ENCODE measurements at places on chromosomes 3 and 15.

GRCh38 chr3:156509189-156510174 lies 45.4 kb downstream of the SSR3 start:
- DNase-seq: no peak

DNA sequence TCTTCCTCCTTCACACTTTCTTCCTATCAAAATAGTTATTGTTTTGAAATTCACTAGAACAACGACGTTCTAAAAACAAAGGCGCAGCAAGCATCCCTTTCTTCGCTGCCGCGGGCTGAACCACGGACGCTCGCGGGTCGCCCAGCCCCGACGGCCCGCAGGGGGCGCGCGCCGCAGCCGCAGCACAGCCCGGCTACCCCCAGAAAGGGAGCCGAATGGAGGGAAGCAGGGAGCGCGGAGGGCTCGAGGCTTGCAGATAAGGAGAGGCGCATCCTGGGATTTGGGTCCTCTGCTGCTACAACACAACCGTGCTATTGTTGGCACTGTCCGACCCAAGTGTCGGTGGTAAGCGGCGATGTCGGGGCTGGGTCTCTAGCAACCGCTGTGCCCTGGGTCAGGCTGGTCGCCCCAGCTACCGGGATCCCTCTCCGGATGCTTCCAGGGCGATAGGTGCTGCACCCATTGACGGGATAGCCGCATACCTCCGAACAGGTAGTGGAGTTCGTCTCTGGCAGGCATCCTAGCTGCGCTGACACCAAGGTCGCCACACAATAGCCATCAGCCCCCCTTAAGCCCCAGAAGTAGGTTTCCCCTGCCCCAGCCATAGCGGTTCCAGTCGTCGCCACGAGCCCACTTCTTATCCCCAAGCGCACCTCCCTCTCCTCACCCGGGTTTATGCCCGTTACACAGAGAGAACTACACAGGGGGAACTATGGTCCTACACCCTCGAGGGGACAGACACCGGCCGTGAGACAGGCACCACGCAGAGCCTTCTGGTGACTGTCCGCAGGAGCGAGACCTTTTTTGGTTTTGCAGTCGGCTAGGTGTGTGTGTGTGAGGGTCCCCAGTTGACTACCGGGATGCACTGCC lies 6.0 kb downstream of the ONECUT1 start:
- DNase-seq: no peak

DNA sequence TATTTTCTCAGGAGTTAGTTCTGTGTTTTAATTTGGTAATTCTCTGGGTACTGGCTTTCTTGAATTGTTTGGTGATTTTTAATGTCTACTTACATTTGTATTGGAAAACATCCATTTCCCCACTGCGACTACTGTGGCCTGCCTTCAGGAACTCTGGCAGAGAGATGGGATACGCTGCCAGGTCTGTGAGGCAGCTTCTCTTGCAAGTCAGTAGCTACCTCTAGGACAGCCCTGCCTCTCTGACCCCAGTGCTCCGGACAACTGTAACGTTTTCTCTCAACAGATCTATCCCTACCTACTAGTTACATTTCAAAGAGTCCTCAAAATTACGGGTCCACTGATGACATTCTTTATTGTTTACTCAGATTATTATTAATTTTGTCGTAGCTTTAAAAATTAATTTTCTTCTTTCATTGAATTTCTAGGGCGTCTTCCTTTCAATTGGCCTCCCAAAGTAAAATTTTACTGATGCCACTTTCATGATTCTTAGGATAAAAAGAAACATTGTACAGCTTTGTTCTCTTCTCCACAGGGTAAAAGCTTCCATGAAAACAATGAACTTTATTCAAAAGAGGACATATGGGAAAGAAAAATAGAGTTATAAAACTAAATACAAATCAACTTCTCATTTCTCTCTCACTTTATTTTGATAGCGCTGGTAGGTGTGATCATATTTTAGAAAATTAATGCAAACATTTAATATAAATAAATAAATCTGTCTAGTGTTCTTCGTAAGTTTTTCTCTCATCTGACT lies 123.2 kb upstream of the GOLGA8J start:
- DNase-seq: no peak

DNA sequence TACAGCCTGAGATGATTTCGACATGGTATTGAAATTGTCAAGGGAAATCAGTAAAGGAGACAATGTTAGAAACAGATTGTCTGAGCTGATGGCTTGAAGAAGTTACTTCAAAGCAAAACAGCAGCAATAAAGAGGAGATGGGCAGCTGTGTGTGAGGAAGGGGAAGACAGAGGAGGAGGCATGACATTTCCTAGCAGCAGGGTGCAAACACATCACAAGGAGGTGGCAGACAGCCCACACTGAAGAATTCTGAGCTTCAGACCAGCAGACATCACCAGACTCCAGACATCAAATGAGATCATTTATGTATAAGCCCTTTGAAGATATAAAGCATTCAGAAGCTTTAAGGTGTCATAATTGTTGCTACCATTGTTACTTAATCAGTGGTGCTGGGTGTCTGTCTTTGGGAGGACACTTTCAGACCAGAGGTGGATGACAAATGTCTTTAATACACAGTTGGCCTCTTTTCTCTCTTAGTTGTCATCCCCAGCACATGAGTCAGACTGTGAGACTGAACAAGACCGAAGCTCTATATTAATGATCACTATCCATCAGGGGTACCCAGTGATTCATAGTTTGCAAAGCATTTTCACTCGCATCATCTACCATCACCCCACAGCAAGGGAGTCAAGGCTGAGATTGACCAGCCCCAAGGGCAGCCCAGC lies 203.9 kb downstream of the MINAR1 start:
- no peak for DNase-seq

DNA sequence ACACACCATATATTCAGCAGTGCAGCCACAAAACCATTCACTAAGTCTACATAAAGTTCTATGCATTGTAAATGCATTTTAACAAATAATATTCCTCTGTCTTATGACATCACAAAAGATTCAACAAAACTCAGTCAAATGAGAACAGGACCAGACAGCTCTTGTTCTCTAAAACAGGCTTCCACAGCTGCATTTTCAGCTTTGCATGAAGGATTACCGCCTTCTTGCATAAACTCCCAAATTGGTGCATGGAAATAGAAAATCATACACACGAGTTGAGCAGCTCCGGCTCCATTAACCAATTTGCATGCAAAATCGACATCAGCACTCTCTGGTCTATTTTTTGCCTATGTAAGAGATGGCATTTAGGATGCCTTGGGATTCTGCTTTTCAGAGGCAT lies 66.4 kb downstream of the RFTN1 start:
- no peak for DNase-seq

- no peak for DNase-seq
Measured at GRCh38 chr15:80605591-80606150, 89.4 kb upstream of the ABHD17C start.

- no peak for DNase-seq
Measured at GRCh38 chr3:148006508-148006907, 597.3 kb downstream of the ZIC1 start.

- no peak for DNase-seq
Measured at GRCh38 chr3:29514912-29515311, 234.0 kb downstream of the RBMS3 start.

DNA sequence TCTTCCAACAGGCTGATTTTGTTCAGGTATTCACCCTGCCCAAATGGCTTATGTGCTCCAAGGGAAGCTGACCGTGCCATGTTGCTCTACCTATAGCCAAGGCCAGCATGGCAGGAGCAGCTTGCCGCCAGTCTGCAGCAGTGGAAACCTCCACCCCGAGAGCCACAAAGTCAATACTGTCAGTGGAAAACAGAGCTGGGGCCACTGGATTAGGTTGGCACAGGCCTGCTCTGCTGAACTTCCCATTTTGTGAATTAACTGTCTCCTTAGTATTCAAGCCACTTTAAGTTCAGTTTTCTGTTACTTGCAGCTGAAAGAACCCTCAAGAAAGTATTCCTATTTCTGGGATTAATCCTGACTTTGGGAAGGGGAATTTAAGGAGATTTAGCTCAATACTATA lies 63.8 kb upstream of the XCR1 start:
- DNase-seq: no peak

- no peak for DNase-seq
Measured at GRCh38 chr3:36957862-36958686, 13.2 kb upstream of the TRANK1 start.

DNA sequence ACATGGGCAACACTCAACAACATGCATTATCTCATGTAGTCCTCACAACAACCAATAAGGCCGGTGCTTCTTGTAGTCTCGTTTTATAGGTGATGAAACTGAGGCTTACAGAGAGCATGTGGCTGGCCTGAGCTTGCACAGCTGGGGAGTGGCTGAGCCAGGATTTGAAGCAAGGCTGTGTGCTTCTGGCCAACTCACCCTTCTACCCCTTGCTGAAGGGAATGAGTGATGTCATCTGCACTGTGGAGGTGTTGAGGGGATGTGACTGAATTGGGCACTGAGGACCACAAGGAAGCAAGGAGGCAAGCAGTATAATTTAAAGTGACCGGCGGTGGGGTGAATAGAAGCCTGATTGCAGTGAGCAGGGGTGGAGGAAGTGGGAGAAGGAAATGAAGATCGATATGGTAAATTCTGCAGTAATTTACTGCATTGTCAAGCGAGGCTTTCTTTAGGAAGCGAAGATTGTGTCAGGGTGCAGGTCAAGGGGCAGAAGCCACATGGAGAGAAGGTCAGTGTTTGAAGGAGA lies 62.3 kb downstream of the MINAR1 start:
- DNase-seq: no peak

GRCh38 chr3:197296545-197296944 lies 1.9 kb downstream of the DLG1 start:
- no peak for DNase-seq

DNA sequence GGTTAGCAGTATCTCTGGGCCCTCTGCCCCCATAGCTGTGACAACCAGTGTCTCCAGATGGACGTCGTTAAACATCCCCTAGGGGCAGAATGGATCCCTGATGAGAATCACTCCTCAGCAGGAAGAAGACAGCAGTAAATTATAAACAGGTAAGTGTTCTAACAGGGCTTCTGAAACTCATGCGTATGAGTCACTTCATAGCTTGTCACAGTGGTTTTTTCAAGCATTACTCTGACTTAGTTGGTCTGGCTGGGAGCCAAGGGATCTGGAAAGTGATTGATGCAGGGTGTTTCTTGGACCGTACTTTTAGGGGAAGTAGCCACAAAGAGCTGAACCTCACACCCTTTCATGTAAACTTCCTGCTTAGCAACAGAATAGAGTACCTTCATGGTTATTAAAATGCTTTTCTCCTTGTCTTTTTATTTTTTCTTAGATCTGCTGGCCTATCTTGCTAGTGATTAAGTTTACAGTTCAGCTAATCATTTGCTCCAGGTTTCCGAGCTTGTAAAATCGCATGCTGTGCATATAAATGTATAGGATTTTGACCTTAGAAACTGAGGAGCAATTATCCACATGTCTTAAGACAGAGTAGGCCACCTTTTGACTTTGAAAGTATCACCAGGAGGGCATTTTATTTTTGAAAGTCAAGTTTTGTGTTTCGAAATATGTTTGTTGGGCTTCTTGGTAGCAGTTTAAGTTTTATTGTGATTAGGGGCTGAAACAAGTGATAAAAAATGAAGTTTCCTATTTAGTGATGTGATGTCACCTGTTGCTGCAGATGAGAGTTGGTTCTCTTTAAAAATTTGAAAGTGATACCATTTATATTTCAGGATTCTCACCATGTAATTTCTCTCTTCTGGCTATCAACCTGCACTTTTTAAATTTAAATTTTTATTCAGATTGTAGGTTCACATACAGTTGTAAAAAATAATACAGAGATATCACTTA lies 333.9 kb downstream of the PTPRG start:
- DNase-seq: peak; percentile 14

GRCh38 chr3:9552252-9552999 lies 1.2 kb downstream of the LHFPL4 start:
- DNase-seq: peak; percentile 3

DNA sequence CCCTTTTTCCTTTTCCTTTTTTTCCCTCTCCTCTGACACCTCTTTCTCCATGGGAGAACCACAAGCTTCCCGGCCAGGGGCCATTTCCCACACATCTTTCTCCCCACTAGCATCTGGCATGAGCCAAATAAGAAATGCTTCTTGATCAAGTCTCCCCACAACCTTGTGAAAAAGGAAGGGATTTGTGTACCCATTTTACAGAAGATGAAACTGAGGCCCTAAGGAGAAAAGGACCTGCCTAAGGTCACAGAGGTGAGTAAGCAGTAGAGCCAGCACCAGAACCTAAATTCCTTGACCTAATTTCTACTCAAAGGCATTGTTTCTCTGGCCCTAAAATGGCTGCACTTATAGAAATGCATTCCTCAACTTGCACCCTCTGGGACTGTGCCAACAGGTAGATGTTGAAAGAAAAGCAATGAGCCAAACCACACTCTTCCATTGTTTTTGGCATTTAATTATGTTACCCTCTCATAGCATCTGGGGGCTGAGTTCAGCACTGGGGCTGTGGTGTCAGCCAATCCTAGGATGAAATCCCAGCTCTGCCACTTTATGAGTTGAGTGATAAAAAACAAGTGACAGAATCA lies 81.7 kb upstream of the TLE3 start:
- no peak for DNase-seq

DNA sequence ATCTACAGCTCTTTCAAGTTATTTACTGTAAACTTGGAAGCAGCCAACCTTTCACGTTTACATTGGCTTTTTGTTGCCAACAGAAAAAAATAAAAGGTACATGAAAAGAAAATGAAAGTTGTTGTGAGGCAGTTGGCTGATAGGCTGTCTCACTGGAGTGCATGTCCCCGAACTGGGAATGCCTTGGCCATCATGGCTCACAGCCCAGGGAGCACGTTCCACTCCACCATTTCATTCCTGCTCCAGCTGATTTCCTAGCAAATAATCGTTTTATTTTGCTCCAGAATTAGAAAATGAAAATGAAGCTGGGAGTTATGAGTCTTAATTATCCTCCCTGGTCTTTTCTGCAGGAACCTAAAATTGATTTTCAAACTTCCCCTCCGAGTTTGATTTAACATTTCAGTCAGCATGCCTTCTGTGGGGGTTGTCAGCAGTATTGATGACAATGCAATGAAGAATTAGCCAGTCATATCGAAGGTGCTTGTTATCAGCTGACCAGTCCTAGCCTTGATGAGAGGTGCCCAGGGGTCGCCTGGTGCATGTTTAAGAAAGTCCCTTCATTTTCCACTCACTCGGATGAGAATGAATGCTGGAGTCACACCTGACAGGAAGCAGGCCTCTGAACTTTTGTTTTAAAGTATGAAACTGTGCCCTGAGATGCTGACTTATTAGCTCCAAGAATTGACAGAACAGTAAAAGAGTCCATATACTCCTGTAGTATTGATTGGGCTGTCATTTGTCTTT lies 293.7 kb upstream of the TRIM42 start:
- no peak for DNase-seq

- no peak for DNase-seq
Measured at GRCh38 chr15:64624242-64624641, 151.1 kb downstream of the RBPMS2 start.
